ENCODE measurements at places on chromosomes 7 and 10.

GRCh38 chr7:116239434-116239833, 29.1 kb downstream of the TES start:
- DNase-seq: no peak

- no peak for DNase-seq
These were observed 453.5 kb downstream of the AUTS2 start for GRCh38 chr7:70051726-70052125.

GRCh38 chr7:148276314-148277041, 314.1 kb upstream of the C7orf33 start:
- no peak for DNase-seq

DNA sequence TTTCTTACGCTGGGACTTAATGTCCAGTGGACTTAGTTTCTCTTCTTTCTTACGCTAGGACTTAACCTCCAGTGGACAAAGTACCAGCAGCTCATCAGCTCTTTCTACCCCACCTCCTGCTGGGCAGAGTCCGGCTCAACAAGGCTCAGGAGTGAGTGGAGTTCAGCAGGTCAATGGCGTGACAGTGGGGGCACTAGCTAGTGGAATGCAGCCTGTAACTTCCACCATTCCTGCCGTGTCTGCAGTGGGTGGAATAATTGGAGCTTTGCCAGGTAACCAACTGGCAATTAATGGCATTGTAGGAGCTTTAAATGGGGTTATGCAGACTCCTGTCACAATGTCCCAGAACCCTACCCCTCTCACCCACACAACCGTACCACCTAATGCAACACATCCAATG, 199.7 kb downstream of the MLLT10 start:
- no peak for DNase-seq
